ENCODE measurements at places on chromosomes 1 and 21.
A peak's percentile ranks its signal among the peaks of the same experiment; 100 is the strongest.

DNA sequence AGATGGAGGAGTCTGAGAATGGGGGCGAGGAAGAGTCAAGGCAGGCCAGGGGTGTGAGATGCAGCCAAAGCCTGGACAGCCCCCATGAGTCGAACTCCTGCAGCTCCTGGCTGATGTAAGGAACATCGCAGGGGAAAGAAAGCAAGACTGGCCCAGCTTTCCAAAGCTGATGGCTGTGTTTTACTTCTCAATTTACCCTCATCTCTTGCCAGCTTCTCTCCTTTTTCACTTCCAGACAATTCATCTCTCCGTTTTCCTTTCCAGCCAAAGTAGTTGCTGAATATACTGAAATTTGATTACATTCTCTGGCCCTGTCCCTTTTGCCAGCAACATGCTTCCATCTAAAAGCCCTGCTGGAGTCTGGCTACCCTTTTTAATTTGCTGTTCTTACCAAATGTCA lies 40.0 kb upstream of the UBE2U start:
- DNase-seq, result peak; percentile 66

DNA sequence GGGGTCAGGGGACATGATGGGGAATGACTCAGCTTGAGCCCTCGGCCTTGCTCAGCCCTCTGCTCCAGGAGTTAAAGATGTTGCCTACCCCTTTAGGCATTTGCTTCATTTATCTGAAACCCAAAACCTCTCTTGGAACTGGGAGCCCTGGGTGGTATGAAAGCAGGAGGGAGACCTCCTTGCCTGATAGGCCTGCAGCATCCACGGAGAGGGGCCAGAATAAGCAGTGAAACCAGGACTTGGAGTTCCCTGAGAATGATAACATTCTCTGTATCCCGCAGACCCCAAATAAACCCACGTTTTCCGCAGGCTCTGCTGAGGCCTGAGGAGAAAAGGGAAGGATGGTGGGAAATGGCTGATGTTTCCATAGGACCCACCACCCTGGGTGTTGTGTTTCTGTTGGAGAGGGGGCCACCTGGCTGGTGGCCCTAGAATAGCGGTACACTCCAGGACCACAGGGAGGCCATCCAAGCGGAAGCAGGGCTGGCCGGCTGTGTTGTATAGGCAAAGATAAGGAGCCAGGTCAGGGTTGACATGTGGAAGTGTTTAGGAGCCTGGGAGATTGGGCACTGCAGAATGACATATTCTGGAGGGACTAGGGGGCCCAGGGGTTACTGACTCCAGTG lies 77.4 kb downstream of the FOXD2 start:
- no peak for DNase-seq

- DNase-seq, result no peak
Observed at GRCh38 chr1:54237586-54237985, 37.6 kb downstream of the MRPL37 start.

DNA sequence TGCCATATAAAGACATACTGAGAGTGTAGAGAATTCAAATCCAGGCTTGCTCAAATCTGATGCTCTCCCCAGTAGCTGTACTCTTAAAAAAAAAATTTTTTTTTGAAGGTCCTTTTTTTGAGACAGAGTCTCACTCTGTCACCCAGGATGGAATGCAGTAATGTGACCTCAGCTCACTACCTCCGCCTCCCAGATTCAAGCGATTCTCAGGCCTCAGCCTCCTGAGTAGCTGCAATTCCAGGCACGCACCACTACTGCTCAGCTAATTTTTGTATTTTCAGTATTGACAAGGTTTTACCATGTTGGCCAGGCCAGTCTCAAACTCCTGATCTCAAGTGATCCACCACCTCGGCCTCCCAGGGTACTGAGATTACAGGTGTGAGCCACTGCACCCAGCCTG lies 28.7 kb downstream of the STYXL2 start:
- DNase-seq, result no peak

DNA sequence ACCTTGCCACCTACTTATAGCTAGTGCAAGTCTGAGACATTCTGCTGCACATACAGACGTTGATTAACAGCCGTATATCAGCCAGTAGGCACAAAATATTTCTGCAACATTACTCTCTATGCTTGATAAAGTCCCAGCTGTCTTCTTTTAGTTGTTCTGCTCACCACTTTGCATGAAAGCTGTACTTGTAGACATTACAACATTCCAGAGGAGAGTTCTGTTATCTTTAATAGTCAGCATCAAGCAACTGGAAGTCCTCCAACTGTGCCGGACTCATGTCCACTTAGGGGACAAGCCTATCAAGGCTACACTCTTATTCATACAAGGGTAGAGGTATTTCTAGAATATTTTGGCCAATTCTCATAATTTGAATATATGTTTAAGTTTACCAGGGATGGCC lies 50.0 kb downstream of the CACHD1 start:
- DNase-seq, result no peak

DNA sequence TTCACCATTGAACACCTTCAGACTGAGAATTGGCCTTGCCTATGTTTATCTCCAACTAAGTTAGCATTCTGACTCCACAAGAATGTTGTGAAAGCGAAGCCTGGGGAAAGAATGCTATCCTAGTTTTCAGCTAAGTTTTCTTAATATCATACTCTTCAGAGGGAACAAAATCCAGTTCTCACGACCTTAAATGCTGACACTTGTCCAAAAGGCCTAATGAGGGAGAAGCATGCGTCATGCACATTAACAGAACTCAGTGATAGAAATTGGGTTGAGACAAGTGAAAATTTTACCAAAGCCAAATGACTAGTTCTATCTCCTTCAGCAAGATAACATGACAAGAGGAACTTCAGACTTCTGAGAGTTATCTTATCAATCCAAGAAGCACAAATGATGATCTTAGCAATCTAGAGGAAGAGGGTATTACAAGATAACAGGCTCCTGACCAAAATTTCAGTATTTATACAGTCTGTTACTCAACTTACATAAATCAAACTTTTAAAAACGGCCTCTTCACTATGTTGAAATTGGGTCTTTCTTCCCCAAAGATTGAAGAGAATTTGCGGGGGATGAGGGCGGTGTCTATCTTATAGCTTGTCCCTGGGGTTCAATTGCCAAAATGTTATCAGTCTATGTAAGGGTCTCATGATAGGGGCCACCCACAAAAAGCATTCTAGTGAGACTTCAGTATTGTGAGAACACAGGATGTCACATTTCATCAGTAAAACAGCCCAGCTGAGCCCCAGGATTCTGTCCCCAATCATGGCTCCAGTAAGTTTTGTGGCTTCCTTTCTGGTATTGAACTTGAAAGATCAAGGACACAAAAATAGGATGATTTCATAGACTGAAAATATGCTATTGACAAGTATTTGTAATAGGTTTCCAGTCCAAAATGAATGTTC lies 26.5 kb upstream of the SLC45A3 start:
- DNase-seq, result no peak

GRCh38 chr1:164953815-164954214 lies 394.8 kb downstream of the PBX1 start:
- no peak for DNase-seq

GRCh38 chr1:206802401-206802800 lies 30.1 kb upstream of the IL10 start:
- no peak for DNase-seq

- no peak for DNase-seq
Observed at GRCh38 chr1:237390823-237391222, 348.8 kb downstream of the RYR2 start.

GRCh38 chr21:36722370-36723368 lies 23.8 kb downstream of the SIM2 start:
- DNase-seq, result no peak

DNA sequence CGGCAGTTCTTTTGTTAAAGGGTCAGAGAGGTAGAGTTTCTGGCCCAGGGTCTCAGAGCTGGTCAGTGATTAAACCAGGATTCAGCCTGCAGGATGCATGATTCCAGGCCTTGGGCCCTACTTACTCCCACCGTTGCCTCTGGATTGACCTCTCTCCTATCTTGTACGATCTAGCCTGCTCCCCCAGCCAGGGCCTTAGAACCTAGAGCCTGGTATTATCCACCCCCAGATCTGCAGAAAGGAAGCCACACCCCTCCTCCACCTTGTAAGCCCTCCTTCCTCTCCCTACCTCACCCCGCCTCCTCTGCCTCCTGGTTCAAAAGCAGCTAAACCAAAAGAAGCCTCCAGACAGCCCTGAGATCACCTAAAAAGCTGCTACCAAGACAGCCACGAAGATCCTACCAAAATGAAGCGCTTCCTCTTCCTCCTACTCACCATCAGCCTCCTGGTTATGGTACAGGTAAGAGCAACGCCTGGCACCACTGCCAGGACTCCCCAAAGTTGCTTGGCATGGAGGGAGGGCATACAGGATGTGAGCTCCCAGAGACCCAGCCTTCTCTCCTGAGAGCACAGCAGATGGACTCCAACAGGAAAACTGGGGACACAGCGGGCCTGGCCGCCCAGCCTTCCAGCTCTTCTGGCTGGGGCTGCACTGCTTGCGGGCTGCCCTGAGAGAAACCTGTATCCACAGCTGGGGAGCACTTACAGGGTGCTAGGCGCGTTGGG lies at the start of gene CD52:
Gene CD52, plus strand, starts transcription at position 347 of the 726 bp plus-strand sequence. Its CDS starts 60 bp downstream, at position 407.
- no peak for DNase-seq

GRCh38 chr1:51192213-51192843 lies 43.7 kb upstream of the RNF11 start:
- DNase-seq, result peak; percentile 64

DNA sequence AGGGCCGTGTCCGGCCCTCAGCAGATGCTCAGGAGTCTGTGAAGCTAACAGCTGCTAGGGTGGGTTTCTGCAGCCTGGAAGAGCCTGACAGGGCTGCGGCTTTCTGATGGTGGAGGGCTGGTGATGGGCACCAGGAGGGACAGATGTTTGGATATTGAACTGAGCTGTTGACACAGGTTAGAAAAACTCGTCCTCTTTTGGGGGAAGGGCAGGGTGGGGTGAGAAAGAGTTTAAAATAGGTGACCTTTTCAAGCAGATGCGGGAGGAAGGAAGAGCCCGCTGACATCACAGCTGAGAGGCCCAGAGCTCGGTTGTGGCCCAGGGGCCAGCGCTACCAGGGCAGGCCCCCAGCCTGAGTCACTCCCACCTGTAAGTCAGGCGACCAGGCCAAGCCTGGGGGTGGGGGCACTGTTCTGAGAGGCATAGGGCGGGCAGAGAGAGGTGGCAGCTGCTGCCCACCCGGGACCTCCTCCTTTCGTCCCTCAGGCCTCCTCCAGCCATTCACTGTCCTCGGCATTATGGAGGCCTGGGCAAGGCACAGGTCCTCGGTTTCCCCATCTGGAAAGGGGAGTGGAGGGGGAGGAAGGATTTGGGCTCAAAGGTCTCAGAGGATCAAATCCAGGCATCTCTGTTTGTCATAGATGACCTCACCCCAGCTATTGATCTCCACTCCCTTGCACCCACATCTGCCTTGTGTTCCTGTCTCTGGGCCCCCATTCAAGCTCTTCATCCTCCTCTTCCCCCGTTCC lies 32.3 kb upstream of the ID3 start:
- DNase-seq, result no peak

GRCh38 chr1:60223158-60223557 lies 149.6 kb upstream of the C1orf87 start:
- no peak for DNase-seq

DNA sequence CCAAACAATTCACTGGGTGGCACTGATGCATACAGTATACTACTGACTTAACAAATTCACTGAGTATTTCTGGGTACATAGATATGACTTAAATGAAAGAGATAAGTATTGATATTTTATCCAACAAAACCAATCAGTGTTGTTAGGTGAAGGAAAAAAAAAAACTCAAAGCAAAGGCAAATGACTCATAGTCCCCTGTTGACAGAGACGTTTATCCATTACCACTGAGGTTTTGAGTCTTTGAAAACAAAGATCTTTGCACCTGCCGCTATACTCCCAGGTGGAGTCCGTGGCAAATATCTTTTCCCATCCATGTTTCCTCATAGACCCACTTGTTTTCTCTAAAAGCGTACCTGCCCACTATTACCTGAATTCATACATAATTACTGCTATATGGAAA lies 18.4 kb downstream of the DYNLT5 start:
- no peak for DNase-seq

GRCh38 chr1:244231193-244231571 lies 180.1 kb downstream of the ZBTB18 start:
- DNase-seq, result no peak

- DNase-seq, result no peak
Observed at GRCh38 chr1:53348486-53349368, 20.9 kb upstream of the LRP8 start.

DNA sequence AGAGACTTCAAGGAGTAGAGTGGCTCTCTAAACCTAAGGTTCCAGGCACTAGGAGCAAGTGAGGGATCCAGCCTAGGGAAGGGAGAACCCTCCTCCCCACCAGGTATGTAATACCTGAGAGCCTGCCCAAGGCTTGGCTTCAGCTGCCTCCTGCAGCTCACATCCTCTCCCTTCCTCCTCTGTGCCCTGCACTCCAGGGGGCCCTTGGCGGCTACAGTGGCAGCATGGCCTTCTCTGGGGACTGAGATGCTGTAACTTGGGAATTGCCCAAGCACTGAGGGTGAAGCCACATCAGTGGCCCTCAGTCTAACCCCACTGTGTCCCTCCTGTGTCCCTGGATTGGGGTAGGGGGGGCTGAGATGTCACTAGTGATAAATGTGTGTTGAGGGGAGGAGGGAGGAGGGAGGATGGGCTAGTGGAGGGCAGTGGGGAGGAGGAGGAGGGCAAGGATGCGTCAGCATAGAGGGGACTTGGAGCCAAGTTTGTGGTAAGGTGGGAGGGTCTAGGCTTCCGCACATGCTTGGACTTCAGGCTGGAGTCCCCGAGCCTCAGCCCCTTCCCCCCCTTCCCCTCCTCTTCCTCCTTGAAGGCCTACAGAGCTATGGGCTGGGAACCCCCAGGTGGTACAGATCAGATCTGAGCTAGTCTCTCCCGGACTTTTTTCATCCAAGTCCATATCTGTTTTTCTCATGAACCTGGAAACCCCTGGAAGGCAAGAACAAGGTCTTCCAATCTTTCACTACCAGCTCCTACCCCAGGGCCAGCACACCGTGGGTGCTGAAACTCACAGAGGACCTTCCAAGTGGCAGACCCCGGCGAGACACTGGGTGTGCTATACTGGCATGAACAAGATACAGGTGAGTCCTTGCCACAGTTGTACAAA lies 17.5 kb downstream of the COL9A2 start:
- no peak for DNase-seq
